Esophagus muscularis mucosa (tissue), 4 donors: ENCODE measurements at places on chromosomes 5 and 9. TPM values are rescaled to one million over a fixed set of nuclear protein-coding genes. Genes with fewer than 3 reads are reported as not detected.

DNA sequence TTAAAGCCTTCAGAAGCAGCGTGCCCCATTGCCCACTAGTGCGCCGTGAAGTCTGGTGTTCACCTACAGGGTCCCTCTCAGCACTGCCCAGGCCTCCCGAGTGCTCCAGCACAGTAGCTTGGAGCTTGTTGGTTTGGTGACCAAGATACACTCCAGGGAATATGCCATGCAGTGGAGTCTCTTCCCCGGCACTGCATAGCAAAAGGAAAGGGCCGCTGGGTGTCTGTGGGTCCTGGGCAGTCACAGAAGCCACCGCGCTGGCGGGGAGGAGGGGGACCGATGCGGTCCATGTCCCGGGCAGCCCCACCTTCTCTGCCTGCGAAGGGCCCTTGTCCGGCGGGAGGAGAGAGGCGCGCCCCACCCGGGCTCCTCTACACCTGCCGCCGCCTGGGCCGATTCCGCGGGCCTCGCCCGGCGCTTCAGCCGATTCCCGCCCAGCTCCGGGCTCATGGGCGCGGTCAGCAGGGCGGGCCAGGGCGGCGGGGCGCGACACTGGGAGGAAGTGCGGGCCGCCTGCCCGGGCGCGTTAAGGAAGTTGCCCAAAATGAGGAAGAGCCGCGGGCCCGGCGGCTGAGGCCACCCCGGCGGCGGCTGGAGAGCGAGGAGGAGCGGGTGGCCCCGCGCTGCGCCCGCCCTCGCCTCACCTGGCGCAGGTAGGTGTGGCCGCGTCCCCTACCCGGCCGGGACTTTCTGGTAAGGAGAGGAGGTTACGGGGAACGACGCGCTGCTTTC, at the start of gene SYK:
TSS of gene SYK (plus strand) at position 579 of the 732 bp plus-strand sequence. CDS start 42,080 bp downstream, outside the sequence.
- no peak for DNase-seq

GRCh38 chr5:169302491-169303118, 1.7 kb upstream of the SLIT3 start:
- no peak for DNase-seq

DNA sequence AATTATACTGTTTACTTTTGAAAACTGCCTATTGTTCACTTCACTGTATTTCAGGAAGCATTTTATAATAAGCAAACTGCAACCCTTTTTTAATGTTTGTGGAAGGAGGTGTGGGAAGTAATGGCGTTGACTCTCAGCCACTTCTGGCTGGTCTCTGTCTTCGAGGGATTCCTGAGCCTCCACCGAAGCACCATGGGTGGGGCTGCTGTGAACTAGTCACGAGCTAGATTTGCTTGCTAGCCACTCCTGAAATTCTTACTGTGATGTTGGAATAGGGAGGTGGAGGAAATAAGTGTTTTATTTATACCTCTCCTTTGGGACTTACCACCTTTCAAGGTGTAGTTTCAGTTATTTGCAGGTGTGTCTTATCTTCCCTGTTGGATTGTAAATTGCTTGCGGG, 26.8 kb downstream of the PIP5K1B start:
- DNase-seq, result no peak

The WASHC1 gene
- 4.6 TPM for total RNA-seq

The POU5F2 gene
- 1.3 TPM for total RNA-seq

DNA sequence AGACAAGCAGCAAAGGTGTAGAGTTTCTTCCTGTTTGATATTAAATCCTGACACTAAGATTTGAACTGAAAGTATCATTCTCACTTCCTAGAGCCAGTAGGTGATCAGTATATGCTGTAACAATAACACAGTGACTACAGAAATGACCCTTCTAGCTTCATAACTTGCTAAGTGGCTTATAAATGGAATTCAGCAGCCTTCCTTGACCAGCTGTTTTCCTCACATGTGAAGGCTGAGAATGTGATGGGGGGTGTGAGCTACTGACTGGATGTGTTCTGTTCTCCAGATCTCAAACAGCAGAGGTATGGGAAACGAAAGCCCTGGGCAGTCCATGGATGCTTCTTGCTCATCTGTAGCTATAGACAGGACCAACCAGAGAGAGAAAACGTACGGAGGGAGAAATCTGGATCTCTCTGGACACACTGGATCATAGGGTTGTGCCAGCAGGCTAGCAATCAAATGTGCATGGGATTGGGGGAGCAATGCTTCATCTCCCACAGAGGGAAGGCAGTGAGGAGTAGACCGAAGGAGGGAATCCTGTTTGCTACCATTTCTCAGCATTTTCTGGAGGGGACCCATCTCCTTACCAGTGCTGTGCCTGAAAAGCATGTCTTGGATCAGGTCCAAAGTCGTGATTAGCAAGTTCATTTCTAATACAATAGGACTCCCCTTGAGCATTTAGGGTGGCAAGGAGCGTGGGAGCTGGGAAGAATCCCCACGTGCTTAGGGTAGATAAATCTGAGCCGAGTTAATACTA, 39.4 kb downstream of the TNFAIP8 start:
- no peak for DNase-seq

DNA sequence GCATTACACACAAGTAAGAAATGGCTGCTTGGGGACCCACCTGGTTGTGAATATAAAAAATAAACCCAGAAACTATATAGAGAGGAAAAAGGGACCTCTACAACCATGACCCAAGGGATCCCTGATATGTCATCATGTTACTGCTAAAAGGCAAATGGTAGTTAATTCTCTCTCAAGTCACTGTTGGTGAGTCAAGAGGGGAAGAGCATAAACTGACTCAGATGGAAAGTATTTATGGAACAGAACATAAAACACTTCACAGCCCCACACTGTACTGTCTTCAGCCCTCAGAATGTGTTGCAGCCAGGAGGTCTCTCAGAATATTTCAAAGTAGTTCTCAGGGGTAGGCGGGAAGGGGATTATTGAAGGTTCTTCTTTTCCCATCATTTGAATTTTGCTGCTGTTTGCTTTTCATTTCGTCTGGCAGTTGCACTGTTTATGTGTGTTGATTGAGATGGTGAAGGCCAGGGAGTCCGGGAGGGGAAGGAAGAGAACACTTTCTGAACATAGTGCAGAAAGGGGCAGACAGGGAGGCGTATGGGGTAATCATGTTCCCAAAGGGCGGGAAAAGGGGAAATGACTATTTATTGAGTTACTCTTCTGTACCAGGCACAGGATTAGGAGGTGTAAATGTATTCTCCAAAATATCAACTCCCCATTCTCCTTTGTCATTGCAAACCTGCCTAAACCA, 85.5 kb downstream of the TEK start:
- peak; percentile 68 for DNase-seq

The DMGDH gene
- total RNA-seq, result 7.4 TPM

DNA sequence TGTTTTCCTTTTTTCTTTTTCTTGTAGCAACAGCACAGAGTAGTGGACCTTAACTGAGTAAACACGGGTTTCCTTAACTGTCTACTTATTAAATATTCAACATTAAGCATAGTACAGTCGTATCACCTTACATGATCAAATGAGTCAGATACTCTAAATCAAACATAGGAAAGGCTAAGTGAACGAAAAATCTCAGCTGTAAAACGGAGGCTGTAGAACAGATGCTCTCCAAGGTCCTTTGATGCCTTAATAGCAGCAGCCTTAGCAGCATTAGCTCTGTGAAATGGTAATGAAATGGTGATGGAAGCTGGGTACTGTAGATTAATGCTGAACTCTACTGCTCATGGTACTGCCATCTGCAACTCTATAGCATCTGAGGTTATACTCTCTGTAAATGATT, 1433.3 kb upstream of the C9orf72 start:
- DNase-seq, result no peak

The SV2C gene
- 0.52 TPM for total RNA-seq

DNA sequence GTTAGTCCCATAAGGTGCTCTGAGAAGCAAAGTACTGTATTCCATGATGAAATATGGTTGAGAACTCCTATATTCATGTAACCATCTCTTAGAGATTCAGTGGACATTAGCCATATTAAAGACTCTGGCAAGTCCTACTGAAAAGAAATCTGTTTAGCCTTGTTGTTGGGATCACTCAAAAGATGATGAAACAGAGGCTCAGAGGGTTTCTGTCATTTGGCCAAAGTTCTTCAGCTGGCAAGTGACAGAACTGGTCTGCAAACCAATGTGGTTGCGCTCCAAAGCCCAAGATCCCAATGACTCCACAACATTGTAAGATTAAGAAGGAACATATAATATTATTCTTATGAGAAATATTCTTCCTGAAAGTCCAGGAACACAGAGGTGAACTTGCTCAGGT, 462.9 kb downstream of the ACTL7B start:
- no peak for DNase-seq

GRCh38 chr9:15977438-15977837, 424.6 kb downstream of the CCDC171 start:
- no peak for DNase-seq

DNA sequence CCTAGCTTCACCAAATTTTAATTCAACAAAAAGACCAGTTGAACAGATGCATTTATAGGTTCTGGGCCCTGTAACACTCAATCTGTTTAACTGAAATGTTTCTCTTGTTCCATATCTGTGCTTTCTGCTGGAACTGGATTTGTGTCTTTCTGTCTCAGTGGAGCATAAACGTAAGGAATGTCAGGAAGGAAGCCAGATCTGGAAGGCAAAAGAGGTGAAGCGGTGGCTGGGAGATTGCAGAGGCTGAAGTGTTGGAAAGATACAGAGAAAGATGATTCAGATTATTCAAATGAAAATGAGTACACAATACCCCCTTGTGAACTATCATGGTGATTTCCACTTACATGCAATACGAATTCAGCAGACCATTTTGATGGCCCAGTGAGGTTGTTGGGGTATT, 406.8 kb downstream of the BRINP1 start:
- DNase-seq, result no peak

The GRAMD2B gene
- total RNA-seq, result 58.1 TPM

DNA sequence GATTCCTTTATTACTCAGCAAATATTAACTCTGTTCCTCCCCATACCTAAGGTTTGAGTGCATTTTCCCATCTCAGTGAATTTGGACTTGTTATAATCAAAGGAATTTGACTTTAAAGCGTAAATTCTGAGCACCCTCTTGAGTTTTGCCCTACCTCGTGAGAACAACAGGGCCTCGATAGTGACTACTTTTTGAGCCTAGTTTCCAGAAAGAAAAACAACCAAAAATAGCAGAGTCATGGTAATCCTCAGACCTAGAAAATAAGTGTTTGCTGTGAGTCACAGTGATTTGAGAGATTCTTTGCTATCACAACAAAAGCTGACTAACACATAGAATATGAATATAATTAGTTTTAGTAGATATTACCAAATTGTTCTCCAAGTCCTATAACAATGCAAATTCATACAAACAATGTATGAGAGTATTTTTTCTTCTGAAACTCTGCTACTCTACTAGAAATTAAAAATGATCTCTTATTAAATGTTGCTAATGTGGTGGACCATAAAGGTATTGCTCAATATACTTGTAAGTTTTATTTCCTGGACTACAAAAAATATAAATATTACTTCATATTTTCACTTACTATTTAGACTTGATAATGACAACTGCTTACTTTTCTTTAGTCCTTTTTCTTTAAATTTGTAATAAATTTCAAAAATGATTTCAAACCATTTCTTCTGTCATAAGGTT, 759.7 kb downstream of the BRINP1 start:
- DNase-seq, result no peak

The GADD45G gene
- 90.3 TPM for total RNA-seq

The STKLD1 gene
- 1.0 TPM for total RNA-seq

The HAVCR2 gene
- total RNA-seq, result 4.1 TPM

GRCh38 chr5:180736536-180736935, 3.3 kb downstream of the OR2Y1 start:
- DNase-seq, result no peak

The P4HA2 gene
- total RNA-seq, result 30.5 TPM

- DNase-seq, result no peak
Measured at GRCh38 chr5:154840435-154841272, 9.7 kb downstream of the FAXDC2 start.

DNA sequence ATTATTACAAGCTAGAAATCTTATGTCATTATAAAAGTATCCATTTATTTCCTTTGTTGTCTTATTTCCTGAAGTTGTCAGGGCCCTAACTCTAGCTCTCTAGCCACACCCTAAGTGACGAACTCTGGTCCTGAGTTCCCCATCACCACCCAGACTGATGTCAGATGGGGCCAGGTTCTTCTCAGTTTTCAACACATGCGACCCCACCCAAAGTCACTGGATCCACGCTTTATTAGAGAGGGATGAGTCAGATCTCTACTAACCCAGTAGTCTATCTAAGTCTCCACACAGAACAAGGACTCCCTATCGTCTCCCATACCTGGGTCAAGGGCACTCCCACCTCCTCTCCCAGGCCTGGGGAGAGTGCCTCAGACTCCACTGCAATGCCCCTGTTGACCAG, 6.8 kb upstream of the FEM1C start:
- no peak for DNase-seq
